NCI-H1048 (cell line): ENCODE measurements at places on chromosomes 3 and 15.

GRCh38 chr3:172258624-172259023 is 189.6 kb downstream of the GHSR start:
- DNase-seq: no peak

- DNase-seq: no peak
Measured at GRCh38 chr3:190585805-190586630, 72.1 kb downstream of the IL1RAP start.

DNA sequence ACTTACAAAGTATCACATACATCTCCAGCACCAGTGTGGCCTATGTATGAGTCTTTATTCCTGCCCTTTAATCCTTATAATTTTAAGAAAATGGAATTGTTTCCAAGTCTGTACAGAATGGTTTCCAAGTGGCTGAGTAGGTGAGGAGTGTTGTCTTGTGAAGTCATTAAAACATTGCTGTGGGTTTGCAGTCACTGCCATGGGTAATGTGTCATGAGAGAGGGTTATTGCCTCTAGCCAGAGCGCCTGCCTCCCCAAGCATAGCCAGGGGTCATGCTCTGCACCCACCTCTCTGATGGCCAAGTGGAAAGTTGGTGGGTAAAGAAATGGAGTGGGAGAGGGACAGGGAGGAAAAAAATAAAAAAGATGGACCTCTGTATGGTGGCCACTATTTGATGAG is 25.3 kb downstream of the TRAK1 start:
- no peak for DNase-seq

- peak; percentile 52 for DNase-seq
Measured at GRCh38 chr15:59689626-59690236, 611 bp upstream of the BNIP2 start.

DNA sequence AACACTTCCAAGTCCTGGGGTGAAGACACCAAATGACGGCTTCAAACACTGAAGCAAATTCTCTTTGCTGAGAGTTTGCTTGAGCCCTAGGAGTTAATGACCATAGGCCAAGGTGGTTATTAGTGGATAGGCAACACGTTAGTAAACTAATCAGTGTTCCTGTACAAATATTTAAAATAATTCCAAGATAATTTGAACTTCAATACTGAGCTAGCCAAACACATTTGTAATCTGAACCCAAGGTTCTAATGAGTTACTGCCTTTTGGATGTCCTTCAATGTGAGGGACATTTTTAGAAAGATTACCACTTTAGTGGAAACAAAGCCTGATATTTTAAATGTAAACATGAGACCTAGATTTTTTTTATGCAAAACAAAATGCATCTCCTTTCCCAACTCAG is 94.6 kb downstream of the THRB start:
- DNase-seq: no peak

DNA sequence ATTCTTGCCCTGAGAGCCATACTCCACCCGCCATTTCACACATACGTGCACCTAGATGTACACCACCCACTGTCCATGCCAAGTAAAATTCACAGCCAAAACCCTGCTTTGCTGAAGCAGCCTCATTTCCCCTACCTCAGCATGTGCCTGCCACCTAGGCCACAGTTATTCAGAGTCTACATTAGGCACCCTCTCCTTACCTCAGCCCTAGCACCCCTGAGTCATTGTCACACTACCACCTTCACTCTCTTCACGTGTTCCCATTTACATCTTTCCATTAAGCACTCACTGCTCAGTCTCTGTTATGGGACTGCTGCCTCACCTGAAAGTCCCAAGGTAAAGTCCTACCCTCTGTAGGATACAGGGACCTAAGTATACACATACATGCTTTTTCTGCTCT is 70.0 kb downstream of the SETD5 start:
- no peak for DNase-seq

DNA sequence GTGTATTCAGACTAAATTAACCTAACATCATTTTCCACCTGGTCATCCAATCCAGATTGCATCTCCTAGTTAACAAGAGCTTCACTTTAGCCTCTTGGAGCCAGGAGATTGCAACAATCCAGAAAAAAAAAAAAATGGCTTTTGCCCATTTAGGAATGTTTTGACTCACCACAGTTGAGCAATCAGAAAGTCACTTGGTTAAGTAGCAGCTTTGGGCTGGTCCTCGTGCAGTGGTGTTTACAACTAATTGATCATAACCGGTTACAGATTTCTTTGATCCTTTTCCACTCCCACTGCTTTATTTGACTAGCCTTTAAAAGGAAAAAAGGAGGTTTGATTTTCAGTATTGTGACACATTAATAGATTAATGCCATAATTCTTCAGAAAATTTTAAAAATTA is 688.8 kb upstream of the CCDC54 start:
- DNase-seq: no peak

GRCh38 chr15:44706946-44707636 is 4.0 kb downstream of the PATL2 start:
- no peak for DNase-seq

DNA sequence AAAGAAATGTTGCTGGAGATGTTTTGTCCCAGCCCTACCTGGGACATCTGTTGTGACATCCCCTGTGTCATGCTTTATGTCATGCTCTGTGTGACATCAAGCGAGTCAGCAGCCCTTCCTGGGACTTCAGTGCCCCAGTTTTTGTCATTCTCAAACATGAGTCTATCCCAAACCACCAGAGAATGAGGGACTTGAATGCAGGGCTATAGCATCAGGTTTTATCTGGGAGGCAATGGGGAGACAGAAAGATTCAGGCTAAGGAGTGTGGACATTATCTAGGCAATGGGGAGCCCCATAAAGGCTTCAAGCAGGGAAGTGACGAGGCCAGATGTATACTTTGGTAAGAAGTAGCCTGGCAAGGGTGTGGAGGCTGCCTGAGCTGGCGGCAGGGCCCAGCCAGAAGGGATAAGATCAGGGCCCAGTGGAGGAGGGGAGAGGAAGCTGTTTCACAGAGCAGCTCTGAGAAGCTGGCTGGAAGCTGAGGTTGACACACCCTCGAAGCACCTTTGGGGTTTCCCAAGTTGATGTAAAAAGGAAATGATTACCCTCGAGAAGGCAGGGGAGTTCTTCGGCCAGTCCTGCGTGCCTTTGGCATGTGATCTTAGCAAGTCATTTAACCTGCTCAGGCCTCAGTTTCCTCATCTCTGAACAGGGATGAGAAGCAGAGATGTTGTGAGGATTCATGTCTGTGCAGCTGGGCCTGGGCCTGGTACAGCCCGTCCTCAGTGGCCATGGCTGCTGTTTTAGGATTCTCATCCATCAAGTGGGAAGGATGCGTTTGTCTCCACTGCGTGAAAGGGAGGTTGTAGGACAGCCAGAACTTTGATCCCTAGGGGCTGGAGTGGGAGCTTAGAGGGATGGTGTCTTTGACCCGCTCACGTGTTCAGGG is 34.3 kb downstream of the IRAK2 start:
- DNase-seq: no peak

GRCh38 chr15:70765504-70766281 is 2.3 kb upstream of the UACA start:
- DNase-seq: no peak

GRCh38 chr3:4011166-4011565 is 211.9 kb downstream of the LRRN1 start:
- DNase-seq: no peak

DNA sequence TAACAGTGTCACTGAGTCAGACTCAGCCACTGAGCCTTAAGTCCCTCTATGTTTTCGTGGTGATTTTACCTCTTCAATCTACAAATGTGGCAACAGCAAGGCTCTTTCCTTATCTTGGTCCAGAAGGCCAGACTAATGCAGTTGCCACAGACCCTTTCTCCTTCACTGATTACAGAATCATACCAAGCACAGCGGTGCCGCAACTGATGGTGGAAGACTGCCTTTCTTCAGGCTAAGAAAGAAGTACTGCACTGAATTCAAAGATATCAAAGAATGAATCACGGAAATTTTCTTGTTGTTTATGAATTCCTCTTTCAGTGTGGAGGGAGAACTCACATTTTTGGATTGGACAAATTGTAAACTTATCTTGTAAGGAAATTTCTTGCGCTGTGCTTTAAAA is 18.6 kb downstream of the DCP1A start:
- no peak for DNase-seq

- no peak for DNase-seq
Measured at GRCh38 chr15:42730135-42730534, 6.8 kb downstream of the CDAN1 start.

DNA sequence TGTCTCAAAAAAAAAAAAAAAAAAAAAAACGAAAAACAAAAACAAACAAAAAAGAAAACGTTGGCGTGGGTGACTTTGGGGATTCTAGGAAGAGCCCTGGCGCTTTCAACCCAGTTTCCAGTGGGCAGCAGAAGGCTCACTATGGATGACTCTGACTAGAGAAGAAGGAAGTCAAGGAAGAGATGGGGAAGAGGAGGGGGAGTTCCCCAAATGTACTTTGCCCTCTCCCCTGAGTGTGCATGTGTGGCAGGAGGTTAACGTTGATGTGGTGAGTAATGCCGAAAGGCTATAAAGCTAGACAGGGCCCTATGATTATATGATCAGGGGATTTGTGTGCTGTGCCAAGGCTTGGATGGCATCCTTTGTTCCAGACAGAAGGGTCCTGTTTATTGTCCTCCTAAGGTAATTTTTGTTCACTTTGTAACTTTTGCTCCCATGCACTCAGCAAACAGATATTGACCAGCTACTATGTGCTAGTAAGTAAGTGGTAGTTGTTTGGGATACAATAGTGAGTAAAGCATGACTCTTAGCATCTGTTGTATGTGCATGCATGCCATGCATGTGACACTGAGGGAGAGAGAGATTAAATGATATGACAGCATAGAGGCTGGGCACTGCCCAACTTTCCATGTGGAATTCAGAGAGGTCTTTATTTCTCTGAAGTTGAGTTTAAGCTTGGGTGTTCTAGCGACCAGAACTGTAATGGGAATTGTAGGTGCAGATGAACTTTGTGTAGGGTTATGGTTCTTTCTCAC is 750 bp upstream of the HHLA2 start:
- no peak for DNase-seq

DNA sequence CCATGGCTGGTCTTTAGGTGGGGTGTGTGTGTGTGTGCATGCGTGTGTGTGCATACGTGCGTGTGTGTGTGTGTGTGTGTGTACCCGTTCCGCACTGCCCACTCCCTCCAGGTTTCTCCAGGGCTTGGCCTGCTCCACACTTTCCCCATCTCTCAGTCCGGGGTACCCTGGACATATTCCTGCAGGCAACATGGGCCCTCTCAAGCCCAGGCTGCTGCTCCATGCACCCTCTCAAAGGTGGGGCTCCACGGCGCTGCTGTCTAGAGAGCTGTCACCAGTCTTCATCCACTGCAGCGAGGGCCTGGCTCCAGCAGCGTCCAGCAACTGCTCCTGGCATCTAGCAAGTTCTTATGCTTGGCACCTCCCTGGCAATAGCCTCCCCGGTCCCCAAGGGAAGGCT is 86.1 kb downstream of the ATP10A start:
- DNase-seq: no peak

- DNase-seq: no peak
Measured at GRCh38 chr3:105758451-105758850, 110.4 kb downstream of the CBLB start.
